ENCODE measurements at places on chromosomes 12 and 14.

- no peak for DNase-seq
Observed at GRCh38 chr14:25508845-25509244, 458.9 kb upstream of the STXBP6 start.

GRCh38 chr12:89286501-89286900, 65.8 kb downstream of the DUSP6 start:
- no peak for DNase-seq

GRCh38 chr14:71487941-71488340, 444.3 kb upstream of the RGS6 start:
- no peak for DNase-seq

- no peak for DNase-seq
Observed at GRCh38 chr12:95319694-95320331, 102.2 kb downstream of the VEZT start.

DNA sequence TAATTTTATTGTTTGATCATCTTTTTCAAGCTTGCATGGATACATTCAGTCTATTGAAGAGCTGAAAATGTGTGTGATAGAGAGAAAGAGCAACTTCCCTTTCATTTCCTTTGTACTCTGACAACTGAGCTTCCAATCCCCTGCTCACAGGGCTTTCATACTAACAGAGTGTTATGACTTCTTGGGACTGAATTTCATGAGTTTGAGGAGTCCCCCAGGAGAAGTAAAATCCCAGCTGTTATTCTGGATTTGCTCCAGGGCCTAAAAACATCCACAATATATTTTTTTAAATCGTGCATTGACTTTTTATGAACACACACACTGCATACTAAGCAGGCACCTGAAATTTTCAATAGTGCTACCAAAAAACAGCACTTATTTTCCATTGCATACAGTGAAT, 195.8 kb upstream of the CAND1 start:
- no peak for DNase-seq

DNA sequence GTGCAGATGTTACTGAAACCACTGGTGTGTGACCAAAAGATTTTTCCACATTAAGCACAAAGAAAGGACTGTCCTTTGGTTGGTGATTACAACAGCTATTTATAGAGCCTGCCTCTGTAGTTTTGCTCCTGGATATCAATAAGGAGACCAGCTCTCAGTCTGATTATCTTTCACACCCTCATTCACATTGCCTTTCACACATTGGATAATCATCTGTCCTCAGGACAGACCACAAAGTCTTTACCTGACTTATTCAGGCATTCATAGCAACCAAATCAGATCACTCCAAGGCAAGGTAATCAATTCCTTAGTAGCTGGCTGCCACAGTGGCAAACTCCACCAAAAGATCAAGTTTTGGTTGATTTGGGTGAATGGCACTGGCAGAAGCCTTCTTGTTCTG, 59.6 kb upstream of the CPSF6 start:
- DNase-seq: no peak

DNA sequence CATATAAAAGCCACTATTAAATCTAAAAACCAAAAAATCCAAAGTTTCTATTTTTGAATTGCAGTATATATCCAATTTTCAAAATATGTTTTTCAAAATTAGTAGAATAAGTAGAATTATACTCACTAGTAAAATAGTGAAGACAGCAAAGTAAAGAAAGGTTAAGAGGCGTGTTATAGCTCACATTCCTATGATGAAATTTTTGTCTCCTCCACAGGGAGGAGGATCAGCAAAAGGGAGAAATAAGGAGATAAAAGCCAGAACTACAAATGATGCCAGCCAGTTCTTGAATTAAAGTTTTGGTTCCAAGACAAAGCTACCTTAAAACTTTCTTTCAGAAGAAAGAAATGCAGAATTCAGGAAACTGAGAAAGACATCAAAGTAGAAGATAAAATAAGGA, 50.0 kb downstream of the C2CD5 start:
- no peak for DNase-seq

DNA sequence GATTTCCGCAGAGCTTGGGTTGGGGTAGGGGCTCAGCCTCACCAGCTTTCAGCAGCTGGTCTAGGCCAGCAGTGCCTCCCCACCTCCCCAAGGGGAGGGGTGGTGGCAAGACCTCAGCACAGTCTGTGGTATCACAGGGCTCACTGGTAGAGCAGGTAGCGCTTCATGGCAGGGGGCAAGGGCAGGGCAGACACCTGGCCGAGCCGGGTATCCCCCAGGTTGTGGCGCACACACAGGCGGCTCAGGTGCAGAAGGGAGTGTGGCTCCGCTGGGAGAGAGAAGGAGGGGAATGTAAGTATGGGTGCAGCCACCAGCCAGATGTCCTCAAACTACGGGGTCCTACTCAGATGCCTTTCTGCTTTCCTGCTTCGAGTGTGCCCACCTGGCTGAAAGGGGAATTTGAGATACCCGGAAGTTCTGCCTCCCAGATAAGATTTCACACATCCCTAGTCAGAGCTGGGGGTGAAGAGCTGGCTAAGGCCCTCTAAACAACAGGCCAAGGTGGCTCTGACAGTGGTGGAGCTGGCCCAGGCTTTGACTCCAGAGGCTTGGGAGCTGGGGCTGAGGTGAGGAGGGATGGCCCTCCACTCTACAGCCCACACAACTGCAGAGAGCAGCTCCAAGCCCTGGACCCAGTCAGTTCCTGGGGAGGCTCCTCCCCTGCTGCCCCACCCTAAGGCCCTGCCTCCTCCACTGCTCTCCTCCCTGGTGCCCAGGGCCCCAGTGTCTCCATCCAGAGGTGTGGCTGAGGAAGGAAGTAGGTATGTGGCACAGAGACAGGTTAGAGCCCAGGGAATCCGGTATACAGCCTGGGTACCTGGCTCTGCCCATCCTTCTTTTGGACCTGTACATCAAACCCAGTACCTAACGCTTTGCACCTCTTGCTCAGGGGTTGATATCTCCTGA, 1.8 kb downstream of the SPSB2 start:
- peak; percentile 65 for DNase-seq

DNA sequence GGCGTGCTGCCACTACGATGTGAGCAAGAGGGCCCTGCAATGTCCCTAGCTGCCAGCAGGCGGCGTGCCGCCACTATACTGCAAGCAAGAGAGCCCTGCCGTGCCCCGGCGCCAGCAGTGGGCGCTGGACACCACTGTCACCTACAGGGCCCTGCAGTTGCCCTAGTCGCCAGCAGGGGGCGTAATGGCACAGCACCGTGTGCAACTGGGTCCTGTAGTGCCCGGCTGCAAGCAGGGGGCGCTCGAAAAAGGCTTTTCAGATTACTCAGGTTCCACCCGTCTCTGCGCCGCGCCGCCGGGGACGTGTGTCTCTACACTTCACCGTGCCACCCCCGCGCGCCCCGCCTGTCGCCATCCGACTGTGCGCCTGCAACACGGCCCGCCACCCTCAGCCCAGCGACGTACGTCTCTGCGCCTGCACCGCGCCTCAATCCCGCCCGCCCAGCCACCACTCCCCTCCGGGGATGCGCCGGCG, 1356.9 kb downstream of the TMEM121 start:
- peak; percentile 57 for DNase-seq

DNA sequence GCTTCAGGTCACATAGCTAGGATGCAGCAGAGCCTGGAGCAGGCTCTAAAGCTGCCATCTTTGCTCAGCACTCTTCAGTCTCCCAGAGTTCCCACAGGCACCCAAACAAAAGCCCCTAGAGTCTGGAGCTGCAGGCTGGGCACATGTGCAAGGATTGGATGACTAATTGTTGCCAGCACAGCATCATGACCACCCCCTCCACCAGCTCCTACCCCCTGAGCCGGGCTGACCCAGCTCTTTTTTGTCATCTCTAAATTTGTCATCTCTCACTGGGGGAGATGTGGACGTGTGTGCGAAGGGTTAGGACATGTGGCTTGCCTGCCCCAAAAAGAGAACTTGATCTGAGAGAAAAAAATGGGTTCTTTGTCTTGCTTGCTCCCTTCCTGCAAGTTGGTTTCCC, 4.3 kb upstream of the MMP19 start:
- DNase-seq: peak; percentile 21

GRCh38 chr12:59944177-59944576, 348.3 kb downstream of the SLC16A7 start:
- DNase-seq: no peak

GRCh38 chr12:110436231-110436630, 13.9 kb downstream of the ARPC3 start:
- DNase-seq: no peak

- no peak for DNase-seq
Observed at GRCh38 chr12:14650789-14651188, 45.6 kb downstream of the GUCY2C start.

DNA sequence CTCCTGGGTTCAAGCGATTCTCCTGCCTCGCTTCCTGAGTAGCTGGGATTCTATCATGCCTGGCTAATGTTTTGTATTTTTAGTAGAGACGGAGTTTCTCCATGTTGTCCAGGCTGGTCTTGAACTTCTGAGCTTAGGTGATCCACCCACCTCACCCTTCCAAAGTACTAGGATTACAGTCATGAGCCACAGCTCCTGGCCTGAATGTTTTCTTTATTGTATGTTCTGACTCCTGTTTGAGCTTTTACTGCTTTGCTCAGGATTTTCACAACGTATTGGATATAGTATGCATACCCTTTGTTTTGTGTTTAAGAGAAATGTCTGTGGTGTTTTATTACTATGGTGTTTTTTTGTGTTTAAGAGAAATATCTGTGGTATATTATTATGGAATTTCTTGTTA, 37.2 kb downstream of the ATF7IP start:
- DNase-seq: no peak

- no peak for DNase-seq
Observed at GRCh38 chr12:30974746-30975500, 48.4 kb downstream of the TSPAN11 start.

GRCh38 chr12:92442782-92443181, 260.0 kb upstream of the PLEKHG7 start:
- no peak for DNase-seq

GRCh38 chr12:100576331-100577036, 3.0 kb downstream of the GAS2L3 start:
- no peak for DNase-seq

DNA sequence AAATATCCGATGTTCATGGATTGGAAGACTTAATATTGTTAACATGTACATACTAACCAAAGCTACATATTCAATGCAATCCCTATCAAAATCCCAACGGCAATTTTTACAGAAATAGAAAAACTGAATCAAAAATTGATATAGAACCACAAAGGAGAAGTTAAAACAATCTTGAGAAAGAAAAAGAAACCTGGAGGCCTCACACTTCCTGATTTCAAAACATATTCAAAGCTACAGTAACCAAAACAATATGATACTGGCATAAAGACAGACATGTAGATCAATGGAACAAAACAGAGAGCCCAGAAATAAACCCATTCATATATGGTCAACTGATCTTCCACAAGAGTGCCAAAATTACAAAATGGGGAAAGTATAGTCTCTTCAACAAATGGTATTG, 5.4 kb upstream of the PELI2 start:
- DNase-seq: no peak

DNA sequence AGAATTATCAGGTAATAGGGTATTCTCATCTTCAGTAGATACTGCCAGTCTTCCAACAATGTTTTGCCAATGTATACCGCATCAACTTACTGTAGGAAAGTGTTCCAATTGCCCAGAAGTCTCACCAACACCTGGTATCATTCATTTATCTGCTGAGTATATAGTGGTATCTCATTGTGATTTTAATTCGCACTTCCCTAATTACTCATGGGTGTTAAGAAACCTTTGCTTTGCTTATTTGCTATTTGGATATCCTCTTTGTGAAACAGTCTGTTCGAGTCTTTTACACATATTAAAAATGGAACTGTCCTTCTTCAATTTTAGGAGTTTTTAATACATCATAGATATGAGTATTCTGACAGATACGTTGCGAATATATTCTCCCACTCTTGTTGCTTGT, 6.1 kb downstream of the TM7SF3 start:
- DNase-seq: no peak

GRCh38 chr12:50618864-50619609, 114.3 kb downstream of the DIP2B start:
- no peak for DNase-seq

DNA sequence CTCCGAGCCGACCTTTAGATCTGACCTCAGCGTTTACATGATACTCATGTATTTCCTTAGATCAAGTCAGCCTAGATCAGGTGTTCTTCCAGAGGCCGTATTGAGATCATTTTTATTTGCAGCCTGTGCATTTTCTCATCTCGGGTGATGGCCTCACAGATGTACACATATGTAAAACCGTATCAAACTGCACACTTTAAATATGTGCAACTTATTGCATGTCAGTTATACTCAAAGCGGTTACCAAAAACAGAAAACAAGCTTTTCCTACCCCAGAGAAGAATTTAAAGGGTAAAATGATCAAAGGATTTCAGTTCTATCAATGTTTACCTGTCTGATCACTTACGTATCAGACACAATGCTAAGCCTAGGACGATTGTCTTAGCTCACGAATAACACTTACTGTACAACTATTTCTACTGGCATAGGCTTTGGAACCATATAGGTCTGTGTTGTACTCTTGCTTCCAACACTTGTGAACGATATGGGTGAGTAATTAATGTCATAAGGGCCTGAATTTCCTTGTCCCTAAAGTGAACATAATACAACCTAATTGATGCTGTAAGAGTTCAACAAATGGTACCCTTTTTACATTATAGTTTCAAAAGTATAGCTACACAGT, 628 bp upstream of the LLPH start:
- no peak for DNase-seq

- no peak for DNase-seq
Observed at GRCh38 chr14:103158688-103159087, 35.4 kb downstream of the TNFAIP2 start.

DNA sequence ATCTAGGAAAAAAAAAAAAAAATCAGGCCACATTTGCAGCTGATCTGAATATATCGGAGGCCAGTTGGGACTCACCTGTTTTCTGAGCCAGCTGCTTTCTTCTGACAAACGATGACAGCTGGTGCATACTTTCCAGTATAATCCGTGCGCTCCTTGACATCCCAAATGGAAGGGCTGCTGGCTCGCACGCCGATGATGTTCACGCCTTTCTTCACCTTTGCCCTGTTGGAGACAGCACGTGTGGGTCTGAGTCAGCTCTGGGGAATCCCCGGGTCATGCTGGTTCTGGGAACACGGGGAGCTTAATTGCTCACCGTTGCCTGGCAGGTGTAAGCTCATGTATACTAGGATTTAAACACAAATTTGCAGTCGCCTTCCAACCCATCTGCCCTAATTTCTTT, 372.8 kb downstream of the TMEM132D start:
- DNase-seq: no peak

- no peak for DNase-seq
Observed at GRCh38 chr12:7302266-7302986, 1.4 kb upstream of the ACSM4 start.

- no peak for DNase-seq
Observed at GRCh38 chr12:24752763-24753462, 196.0 kb downstream of the BCAT1 start.

- DNase-seq: no peak
Observed at GRCh38 chr12:21638054-21638891, 19.4 kb downstream of the LDHB start.
